ENCODE measurements at places on chromosomes 7 and 10.

- DNase-seq, result no peak
Measured at GRCh38 chr10:127216786-127217185, 20.4 kb upstream of the INSYN2A start.

- DNase-seq, result no peak
Measured at GRCh38 chr10:51950996-51951555, 251.7 kb upstream of the CSTF2T start.

GRCh38 chr10:72164617-72165016, 51.2 kb upstream of the ANAPC16 start:
- DNase-seq, result no peak

DNA sequence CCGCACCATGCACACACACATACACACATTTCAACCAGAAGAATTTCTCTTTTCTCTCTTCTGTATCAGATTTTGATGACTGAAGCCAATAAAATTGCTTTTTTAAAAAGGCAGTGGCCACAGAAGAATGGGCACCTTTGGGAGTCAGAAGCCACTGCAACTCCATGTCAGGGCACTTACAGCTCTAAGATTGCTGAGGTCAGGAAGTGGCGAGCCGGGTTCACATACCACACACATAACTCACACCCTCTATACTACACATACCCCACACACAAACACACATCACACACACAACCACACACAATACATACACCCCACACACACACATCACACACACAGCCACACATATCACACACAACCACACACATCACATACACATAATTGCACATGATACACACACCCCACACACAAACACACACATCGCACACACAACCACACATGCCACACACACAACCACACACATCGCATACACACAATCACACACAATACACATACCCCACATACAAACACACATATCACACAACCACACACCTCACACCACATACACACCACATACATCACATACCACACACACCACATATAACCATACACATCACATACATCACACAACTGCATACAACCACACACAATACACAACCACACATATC, 31.2 kb downstream of the GPRIN2 start:
- no peak for DNase-seq

DNA sequence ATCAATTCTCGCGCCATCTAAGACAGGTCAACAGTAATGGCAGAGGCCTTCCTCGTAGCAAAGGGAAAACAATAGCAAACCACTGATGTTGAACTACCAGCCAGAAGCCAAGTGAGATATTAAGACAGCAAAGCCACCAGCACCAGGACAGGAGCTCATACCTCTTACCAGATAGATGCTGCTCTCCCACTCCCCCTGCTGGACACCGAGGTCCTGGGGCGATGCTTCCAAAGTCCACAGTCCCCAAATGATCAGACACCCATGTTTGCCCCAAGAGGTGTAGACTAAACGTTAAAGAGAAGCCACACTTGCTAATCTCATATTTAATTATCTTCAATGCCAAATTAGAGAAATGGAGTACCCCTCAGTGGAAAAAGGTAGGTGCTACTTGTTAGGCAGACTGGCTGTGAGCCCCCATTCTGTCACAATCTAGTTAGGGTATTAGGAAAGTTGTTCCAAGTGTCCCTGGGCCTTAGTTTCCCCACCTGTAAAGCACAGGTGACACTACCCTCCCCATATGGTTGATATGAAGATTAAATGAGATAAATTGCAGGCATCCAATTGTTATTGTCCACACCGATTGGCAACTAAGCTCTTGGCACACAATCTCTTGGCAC, 39.9 kb downstream of the TOMM7 start:
- peak; percentile 24 for DNase-seq
